ENCODE measurements at places on chromosomes 12 and 14.

DNA sequence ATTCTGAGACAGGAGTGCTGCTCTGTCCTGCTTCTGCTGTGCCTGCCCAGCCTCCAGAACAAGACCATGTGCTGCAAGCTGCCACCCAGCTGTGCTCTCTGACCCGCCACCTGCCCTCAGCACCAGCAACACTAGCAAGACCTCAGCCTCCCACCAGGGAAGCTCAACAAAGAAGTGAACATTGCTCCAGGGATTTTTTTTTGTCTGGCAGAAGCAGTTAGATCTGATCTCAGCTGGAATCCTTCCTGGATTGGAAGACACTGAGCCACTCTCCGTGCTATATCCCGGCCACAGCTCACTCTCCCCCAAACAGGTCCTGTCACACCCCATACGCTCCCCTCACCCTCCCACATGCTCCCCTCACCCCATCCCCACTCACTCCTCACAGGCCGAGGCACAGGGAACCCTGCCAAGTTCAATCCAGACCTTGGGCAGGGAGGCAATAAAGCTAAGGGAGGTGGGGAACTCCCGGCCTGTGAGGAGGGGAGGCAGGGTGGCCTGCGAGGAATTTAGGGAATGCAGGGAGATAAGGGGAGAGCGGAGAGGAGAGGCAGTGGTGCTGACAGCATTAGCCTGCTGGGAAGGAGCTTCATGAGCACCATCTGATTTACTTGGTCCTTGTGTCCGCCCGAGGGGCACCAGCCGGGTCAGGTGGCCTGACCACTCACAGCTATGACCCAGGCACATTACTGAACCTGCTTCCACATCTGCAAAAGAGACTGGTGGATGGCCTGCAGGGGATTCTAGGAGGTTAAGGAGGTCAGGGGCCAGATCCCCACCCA, 29.7 kb downstream of the CCDC85C start:
- no peak for DNase-seq

DNA sequence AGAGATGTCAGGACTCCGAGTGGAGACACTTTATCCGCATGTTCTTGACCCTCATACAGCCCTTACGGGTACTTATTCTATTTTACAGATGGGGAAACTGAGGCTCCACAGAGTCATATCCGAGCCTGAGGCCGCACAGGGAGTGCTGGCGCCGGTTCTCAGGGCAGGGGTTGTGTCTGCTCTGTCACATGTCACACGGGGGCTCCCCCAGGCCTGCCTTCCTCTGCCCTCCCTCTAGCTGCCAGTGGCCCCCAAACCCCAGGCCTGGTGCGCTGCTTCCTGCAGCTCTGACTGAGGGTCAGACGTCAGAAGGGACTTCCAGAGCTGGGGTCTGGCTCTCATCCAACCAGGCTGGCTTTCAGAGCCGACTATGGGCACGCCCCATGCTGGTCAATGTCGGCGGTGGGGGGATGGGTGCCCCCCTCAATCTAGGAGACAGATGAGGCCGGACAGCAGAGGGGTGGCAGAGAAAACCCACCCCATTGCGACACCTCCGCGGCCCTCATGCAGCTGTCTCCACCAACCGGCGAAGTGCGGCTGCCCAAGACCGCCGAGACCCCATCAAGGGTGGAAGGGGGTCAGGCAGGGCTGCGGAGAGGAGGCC, 811 bp upstream of the INF2 start:
- DNase-seq, result no peak

- peak; percentile 23 for DNase-seq
These were observed 230.4 kb downstream of the SSPN start for GRCh38 chr12:26425587-26426260.

GRCh38 chr14:31657917-31658316, 96.7 kb downstream of the NUBPL start:
- no peak for DNase-seq

DNA sequence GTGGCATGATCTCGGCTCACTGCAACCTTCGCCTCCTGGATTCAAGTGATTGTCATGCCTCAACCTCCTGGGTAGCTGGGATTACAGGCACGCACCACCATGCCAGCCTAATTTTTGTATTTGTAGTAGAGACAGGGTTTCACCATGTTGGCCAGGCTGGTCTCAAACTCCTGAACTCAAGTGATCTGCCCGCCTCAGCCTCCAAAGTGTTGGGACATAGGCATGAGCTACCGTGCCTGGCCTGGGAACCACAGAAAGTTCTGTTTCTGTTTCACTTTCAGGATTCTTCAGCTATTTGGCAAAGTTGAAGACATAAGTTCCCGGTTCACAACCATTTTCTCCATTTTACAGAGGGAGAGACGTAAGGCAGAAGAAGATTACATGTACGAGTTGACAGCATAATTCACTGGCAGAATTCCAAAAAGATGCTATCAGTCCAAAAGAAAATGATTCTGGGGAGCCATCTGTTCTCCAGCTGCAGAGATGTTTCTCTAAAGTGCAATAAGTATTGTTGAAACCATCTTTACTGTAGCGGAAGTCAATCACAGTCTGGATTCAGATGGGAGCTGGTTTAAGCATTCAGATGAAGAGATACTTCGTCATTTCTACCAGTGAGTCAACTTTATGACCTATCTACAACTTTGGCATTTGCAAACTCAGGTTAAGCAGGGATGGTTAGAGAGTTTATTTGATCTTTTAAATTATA, 8.1 kb upstream of the RNF34 start:
- DNase-seq, result peak; percentile 45

DNA sequence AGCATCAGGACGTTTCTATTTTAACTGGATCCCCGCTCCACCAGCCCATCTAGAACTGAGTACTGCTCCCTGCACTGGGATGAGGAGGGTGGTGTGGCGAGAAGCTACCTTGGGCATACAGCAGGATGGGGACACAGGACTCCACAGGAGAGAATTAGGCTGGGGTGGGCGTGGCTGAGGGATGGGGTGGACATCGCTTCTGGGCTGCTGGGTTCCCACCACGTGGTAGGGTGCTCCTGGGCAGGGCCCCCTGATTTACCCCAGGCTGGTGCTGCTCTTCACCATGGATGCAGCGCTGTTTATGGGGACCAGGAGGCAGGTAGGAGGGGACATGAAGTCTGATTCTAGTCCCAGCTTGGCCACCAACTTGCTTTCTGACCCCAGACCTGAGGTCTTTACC, 41.9 kb downstream of the VDR start:
- DNase-seq, result no peak

DNA sequence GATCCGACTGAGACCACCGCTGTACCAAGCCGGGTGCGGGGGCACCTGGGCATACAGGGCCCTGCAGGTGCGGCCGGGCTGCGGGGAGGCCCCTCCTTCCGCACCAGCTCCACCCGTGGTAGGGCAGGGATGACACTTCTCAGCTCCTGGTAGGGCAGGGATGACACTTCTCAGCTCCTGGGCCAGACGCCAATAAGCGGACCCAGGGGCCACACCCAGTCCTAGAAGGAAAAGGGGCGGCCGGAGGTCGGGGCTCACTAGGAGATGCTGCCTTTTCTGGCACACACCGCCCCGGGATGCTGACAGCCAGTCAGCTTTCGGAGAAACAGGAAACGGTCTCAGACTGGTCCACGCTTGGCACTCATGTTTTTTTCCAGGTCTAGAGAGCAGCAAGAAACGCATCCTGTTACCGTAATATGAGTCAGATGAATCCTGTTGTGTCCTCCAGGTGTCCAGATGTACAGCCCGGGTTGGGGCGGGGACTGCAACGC, 34.8 kb downstream of the NFKBIA start:
- no peak for DNase-seq

DNA sequence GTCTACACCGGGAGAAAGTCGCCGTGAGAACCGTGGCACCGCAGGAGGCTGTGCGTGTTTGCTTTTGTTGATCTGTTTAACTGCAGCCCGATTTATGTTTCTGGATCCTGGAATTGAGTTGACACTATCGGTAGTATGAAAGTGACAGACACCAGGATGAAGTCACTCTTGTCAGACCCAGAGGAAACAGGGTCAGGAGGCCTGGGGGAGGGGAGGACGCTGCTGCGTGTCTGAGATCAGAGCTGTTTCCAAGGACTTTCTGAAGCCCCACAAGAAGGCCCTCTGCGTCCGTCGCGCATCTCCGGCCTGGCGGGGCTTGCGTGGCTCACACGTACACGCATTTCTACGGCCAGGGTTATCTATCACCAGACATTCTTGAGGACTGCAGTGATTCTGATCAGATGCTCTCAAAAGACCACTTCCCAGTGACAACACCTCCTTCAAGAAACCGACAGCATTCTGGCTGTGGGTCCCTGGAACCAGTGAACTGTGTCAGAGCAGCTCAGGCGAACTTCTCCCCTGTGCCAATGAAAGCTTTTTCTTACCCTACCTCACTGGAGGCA, 263.4 kb downstream of the ADGRD1 start:
- DNase-seq, result no peak

DNA sequence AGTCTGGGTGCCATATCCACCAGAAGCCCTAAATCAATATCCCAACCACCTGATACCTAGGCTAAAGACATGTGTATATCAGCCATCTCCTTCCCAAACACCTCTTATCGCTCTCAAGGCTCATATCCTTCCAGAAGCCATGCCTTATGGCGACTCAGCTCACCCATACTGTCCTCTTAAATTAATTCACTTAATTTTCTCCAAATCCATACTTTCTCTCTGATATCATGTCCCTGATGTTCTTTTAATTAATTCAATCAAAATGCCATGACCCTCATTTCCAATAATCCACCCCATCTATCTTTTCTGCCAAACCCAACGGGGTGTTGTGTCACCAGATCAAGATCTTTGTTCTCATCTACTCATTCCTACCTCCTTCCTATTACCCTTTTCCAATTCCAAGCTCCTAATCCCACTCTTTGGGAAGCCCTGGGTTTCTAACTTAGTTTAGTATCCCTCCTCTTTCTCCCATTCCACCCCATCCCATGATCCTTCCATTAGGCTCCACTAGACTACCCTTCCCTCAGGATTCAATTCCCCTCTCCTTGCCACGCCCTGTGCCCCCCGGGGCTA, 723 bp downstream of the ATF7 start:
- no peak for DNase-seq

DNA sequence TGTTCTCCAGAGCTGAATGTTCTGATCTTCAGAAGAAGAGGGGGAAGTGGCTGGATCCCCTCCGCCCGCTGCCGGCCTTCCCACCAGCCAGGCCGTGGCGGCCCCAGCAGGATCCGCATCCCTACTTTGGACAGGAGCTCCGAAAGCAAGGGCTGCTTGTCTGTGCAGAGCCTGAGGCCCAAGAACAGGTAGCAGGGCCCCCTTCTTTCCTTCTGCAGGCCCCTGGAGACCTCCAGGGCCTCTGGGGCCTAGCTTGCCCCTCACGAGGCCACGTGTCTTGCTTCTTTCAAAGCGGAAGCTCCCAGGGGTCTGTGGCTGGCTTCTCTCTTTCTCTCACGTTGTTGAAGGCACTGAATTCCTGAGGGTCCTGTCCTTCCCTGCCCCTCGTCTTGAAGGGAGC, 13.2 kb downstream of the PGF start:
- DNase-seq, result no peak

- DNase-seq, result no peak
These were observed 10.8 kb upstream of the PLEKHH1 start for GRCh38 chr14:67522270-67522669.

DNA sequence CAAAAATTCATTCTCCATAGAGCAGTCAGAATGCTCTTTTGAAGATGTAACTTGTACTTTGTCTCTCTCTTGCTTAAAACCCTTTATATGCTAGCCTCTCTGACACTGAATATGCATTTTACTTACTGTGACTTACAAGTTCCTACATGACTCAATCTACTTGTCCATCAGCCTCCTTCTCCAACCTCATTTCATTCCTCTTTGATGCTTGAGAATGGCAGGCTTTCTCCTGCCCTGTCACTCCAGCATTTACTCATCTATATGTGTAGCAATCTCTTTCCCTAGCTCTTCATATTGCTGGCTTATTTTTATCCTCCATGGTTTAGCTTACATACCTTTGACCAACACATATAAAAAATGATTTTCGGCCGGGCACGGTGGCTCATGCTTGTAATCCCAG, 561.9 kb downstream of the CCER1 start:
- DNase-seq, result no peak

All from GM13977 (cell line).